ENCODE measurements at places on chromosomes 3 and 15.

DNA sequence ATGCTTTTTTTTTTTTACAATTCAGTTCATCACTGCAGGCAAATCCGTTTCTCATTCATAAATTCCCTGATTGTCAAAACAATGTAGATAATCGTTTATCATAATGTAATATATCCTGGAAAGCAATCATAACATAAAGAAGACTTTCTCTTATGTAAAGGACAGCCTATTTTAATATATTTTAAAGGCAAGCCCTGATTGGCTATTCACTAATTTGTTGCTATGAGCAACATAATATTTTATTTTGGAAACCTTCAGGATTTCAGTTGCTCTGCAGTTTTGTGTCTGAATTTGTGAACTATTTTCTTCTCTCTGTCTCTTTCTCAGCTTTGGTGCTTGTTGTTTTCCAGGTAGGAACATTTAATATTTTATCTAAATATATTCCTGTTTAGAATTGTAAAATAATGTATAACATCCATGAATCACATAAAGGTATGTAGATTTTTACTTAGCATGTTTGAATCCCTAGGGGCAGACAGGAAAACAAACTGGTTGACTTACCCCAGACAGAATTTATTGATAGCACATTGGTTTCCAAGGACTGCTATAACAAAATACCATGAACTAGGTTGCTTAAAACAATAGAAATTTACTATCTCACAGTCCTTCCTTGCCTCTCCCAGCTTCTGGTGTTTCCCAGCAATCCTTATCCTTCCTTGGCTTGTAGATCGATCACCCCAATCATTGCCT, 253.5 kb downstream of the CDIN1 start:
- no peak for DNase-seq

DNA sequence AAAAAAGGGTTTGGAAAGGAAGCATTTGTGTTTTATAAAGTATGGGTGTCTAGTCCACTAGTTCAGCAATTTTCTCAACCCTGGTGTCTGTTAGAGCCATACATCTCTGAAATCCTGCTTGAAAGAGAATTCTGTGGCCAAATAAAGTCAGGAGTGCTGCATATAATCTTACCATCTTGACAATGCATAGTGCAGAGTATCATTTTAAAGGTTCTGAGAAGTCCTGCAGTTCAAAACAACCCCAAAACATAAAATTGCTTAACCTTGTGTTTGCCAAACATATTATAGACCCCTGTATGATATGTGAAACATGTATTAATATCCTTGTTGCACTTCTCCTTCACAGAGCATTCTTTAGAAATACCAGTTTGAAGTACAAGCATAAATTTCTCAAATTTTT, 191.3 kb downstream of the THSD4 start:
- no peak for DNase-seq

DNA sequence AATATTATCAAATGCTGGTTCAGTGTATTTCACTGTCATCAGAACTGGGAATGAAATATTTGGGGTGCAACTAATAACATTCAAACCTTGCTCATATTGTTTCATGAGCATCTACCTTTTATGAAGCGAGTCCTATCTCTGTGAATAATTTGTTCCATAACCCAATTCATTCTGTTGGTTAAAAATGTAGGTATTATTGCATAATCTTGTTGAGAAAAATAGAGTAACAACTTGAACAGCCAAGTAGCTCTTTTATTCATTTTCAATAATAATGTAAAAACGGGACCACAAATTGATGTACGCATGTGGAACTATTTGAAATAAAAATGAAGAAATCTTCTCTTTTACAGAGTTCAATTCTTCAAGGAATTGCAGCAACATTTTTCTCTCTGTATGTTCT, 30.1 kb upstream of the TBC1D5 start:
- DNase-seq: no peak

GRCh38 chr15:41928637-41929620, 35.1 kb upstream of the SPTBN5 start:
- DNase-seq: peak; percentile 93

- no peak for DNase-seq
These were observed 40.5 kb downstream of the ZIC1 start for GRCh38 chr3:147449669-147450068.

DNA sequence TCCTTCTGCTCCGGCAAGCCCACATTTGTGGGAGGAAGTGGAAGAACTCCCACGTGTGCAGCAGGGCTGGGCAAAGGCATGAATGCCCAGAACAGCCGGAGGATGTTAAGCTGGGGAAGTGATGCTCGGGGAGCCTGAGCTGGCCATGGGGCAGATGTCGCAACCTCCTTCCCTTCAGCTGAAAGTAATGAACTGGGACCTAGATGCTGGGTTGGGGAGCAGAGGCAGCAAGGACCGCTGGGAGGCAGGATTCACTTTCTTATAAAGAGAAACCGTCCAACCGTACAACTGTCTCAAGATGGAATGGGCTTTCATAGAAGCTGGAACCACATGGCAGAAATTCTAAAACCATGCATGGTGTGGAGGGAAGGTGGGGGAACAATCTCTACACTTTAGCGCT, 290.9 kb downstream of the OCA2 start:
- peak; percentile 51 for DNase-seq

DNA sequence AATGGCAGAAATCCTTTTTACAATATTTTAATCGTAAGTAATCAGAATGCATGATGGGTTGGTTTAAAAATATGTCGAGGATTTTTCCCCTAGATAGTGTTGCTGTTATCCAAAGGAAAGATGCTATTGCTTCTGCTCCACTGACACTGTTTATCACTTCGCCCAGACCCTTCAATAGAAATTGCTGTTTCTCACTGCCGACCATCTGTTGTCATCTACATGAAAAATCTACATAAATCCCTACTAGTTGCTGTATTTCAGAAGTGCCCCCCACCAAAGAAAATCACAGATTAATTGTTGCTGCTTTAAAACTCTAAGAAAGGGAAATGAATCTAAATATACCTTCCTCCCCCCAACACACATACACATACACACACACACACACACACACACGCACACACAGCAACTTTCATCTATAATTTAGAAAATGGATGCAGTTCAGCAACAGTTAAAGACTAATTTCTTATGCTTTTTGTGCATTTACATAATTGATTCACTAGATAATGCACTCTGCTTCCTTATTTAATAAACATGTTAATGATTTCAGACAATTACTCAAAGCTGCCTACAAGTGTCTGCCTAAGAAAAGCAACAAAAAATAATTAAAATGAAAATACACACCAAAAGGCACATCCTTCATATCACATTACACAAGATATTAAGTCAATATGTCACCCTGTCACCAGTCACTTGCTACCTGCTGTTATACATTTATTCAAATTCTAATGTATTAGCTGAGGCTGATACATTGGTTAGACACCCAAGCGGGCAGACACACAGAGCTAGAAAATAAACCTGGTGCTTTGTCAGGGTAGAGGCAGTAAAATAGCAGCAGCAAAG, 82.8 kb downstream of the RORA start:
- no peak for DNase-seq

All from T47D (cell line).